NCI-H69 (cell line): ENCODE measurements at places on chromosomes 6 and 20.

GRCh38 chr6:11092668-11093375 lies 812 bp upstream of the SMIM13 start:
- DNase-seq, result peak; percentile 84

DNA sequence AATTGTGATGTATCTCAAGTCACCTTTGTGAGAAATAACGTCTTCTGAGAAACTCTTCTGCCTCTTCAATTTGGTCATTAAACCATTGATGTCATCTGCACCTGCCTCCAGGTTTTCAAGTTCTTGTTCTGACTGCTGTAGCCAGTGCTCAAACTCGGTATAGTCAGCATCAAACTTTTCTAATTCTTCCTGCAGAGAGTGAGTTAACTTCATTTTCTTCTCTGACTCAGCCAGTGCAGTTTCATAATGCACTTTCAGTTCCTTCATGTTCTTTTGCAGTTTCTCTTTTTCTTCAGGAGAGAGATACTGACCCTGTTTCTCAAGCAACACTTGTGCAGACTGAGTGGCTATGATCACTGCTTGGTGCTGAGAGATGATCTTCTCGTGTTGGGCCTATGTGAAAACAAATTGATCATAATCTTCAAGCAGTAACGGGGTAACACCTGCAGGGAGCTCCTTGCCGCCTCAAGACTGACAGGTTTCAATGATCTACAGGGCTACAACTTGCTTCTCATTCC lies 48.8 kb downstream of the DST start:
- DNase-seq, result no peak

DNA sequence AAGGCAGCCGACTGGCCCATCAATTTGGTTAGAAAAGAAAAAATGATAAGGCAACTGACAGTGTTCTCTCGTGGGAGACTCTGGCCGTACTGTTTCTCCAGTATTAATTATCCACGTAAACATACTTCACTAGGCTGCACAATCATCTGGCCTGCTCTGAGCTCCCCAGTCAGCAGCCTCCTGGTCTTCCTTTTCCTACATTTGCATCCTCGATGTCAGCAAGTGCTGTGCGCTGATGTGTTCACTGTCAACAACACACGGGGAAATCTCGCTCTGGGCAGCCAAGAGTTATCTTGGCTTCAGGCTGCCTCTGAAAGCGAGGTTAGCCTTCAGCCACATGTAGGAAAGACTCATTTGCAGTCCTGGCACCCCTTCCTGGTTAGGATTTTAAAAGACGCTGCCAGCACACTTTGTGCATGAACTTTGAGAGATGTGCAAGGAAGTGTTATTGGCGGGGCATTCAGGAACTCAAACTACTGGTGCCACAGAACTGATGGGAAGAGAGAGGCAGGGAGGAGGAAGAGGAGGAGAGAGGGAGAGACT lies 460.5 kb upstream of the ARID1B start:
- DNase-seq, result no peak

DNA sequence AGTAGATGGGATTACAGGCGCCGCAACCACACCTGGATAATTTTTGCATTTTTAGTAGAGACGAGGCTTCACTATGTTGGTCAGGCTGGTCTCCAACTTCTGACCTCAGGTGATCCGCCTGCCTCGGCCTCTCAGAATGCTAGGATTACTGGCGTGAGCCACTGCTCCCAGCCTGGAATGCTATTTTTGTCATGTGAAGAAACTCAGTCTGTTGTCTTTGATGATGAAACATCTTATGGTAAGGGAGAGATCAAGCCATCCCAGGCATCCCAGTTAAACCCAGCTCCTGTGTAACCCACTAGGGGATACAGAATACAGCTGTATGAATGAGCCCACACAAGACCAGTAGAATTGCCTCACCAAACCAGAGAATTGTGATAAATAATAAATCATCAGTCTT lies 83.6 kb upstream of the RBM24 start:
- DNase-seq, result no peak

GRCh38 chr6:125858427-125859320 lies 67.9 kb downstream of the NCOA7 start:
- DNase-seq, result peak; percentile 84

- peak; percentile 1 for DNase-seq
Observed at GRCh38 chr20:64203037-64203777, 39.0 kb downstream of the MYT1 start.

GRCh38 chr20:57831326-57831992 lies 121.6 kb upstream of the PMEPA1 start:
- no peak for DNase-seq

GRCh38 chr6:22145376-22145775 lies 151.5 kb downstream of the PRL start:
- DNase-seq, result peak; percentile 92

DNA sequence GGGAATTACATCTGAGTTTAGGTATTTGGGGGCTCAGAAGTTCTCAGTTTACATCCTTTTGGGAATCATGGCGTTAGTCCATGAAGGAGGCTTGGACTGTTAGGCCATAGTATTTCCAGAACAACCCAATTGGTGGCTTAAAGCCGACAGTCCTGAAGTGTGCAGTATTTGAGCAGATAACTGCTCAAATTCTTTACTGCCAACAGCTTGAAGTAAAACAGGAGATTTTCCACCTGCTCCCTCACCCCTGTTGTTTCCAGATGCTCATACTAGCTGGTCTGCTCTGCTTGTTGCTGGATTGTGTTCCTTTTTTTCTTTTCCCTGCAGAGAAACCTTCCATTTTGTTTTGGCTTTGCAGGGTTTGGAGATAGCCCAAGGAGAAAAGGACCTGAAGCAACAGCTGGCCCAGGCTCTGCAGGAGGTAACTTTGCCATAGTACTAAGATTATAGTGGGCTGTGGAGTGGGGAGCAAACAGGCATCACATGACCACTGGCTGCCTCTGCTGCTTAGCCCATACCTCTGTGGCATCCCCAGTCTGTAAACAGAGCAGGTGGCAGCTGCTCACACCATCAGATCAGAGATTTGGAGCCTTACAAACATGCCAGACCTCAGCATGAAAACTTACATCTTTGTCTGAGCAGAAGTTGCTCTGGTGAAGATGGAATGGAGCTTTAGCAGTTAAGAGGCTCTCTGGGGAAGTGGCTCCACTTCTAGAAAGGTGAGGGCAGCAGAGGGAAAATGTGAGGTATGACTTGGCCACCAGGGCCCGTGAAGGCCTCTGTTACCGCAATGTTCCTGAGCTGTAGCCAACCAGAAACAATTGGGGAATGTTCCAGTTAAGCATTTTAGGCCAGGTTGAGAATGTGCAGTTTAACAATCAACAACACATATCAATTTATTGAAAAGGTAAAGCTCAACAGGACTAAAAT lies 17.6 kb downstream of the RNF8 start:
- peak; percentile 93 for DNase-seq

- DNase-seq, result peak; percentile 72
Observed at GRCh38 chr6:161274488-161274858, 612 bp upstream of the AGPAT4 start.

- peak; percentile 5 for DNase-seq
Observed at GRCh38 chr6:113630738-113631535, 226.2 kb upstream of the MARCKS start.

GRCh38 chr6:106272287-106272686 lies 53.3 kb downstream of the ATG5 start:
- DNase-seq, result no peak

DNA sequence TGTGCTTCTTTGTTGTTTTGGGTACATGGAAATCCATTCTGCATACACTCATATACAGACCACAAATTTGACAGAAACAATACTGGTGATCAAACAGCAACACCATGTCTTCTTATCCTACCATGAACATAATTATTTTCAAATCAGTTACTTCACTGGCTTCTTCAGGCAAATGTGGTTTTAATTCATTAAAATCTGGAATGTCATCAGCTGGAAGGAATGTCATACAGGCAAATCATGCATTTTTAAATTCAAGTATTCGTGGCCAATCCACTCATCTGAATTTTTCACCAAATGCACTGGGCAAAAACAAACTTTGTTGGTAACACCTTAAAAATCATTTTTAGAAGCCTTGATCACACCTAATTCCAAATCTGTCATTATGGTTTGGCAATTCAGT lies 59.3 kb downstream of the KIF6 start:
- no peak for DNase-seq

GRCh38 chr6:70270287-70271005 lies 32.4 kb downstream of the COL9A1 start:
- DNase-seq, result peak; percentile 10

DNA sequence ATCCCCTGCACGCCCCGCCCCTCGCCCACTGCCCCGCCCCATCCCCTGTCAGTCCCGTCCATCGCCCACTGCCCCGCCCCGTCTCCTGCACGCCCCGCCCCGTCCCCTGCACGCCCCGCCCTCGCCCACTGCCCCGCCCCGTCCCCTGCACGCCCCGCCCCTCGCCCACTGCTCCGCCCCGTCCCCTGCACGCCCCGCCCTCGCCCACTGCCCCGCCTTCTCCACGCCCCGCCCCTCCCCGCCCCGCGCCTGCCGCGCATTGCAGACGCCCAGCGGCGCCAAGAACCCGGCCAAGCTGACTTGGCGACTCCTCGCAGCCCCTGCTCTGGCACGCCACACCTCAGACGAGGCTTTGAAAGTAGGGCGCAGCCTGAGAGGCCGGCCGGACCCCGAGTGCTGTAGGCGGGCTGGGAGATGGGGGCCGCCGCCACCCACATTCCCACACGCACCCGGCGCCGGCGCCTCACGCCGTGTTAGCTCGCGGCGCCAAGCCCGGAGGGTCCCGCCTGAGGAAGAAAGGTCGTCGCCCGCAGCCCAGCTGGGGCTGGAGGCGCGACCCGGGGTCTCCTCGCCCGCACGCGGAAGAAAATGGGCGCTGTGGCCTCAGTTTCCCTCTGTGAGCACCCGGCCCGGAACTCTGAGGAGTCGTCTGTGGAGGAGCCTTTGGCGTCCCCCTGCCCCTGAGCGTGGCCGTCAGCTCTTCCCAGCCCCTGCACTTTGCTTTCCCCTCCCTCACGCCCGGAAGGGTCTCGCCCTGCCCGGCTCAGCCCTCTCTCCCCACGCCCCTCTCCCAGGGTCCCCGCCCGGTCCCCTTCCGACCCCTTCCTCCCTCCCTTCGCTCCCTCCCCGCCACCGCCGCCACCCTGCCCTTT lies at the start of gene RAD21L1:
TSS of gene RAD21L1 (plus strand) at position 262 of the 872 bp plus-strand sequence. CDS start 2,410 bp downstream, outside the sequence.
- DNase-seq, result peak; percentile 88

DNA sequence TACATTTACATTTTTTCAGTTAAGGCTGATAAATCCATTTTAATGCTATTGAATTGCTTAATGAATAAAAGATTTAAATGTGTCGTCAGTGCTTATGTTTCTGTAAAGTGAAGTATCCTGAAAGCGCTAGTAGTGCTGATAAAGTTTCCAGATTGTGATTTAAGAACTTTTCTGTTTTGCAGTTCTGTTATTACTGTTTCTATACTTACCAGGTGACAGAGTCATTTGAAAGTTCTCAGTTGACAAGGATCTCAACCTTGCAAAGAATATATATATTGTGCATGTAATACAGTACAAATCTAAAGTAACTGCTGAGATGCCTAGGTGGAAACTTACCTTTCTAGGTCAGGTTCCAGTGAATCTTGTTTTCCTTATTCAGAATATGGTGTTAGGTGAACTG lies 201.8 kb downstream of the ARID1B start:
- DNase-seq, result no peak

GRCh38 chr6:3848925-3849605 lies at the start of gene FAM50B:
FAM50B (plus strand) TSS chr6:3849373; CDS start chr6:3849812, 439 bp downstream.
- DNase-seq, result peak; percentile 93

DNA sequence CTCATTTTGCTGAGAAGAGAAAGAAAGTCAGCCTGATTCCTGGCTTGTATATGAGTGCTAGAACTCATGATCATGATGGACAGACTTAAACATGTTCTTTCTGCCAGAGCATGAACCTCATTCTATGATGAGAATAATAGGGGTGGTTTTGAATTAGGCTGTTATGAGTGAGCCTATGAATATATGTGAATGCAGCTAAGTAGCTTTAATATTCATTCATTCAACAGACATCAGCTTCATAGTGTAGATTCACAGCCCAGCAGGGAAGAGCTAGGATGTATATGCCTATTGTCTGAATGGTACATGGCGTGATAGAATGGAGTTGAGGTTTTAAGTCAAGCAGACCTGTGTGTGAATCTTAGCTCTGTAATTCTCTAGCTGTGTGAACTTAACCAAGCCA lies 573.2 kb downstream of the DHX35 start:
- no peak for DNase-seq

- DNase-seq, result peak; percentile 19
Observed at GRCh38 chr6:91437315-91437729, 850.5 kb upstream of the MAP3K7 start.

DNA sequence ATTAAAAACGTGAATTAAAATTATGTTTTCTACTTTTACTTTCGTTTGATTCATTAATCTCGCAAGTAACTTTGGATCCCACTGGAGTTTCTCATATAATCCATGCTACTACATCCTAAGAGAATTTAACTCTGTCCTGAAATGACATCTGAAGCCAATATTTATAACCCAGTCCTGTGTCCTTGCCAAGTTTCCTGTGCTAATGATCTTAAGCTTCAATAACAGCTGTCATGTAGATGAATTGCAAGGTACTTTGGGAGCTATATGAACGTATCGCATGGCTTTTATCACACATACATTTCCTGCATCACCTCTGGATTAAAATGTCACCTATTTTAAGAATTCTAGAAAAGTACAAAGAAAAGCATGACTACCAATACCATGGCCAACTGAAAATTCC lies 833.8 kb upstream of the CITED2 start:
- peak; percentile 90 for DNase-seq

DNA sequence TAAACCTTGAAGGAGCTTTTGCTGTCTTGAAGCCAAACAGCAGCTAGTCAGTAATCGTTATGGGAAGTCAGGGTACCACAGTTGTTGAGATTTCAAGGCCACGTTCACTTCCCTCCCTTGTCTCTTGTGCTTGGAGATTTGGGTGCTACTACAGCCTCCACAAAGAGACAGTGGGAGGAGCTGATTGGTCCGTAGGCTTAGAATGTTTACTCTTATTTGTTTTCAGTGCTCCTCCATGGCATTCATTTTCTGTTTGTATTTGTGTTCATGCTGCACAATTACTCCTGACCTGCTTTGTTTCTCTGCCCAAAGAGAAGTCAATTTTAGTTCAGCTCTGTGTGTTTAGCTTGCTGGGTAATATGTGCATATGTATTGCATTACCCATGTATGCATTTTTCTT lies 147.7 kb downstream of the PRL start:
- DNase-seq, result peak; percentile 84
